Head of caudate nucleus (tissue), 42 donors: ENCODE measurements at places on chromosomes 16 and 17.

GRCh38 chr16:17296431-17296830, 174.3 kb downstream of the XYLT1 start:
- no peak for DNase-seq

DNA sequence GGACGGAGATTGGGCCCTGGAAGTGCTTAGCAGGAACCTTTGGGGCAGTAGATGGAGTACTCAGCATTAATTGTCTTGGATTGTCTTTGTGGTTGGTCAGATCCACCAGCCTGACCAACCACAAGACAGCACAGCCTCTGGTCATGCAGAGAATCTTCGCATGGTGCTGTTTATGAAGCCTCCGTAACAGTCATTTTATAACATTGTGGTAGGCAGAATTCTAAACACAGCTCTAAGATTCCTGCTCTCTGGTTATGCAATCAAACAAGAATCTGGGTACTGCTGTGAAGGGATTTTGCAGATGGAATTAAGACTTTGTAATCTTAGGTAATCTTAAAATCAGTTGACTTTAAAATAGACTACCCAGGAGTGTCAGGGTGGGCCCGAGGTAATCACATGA, 312.2 kb upstream of the GOT2 start:
- DNase-seq, result no peak

GRCh38 chr16:12403746-12404658, 399.7 kb downstream of the CPPED1 start:
- no peak for DNase-seq

DNA sequence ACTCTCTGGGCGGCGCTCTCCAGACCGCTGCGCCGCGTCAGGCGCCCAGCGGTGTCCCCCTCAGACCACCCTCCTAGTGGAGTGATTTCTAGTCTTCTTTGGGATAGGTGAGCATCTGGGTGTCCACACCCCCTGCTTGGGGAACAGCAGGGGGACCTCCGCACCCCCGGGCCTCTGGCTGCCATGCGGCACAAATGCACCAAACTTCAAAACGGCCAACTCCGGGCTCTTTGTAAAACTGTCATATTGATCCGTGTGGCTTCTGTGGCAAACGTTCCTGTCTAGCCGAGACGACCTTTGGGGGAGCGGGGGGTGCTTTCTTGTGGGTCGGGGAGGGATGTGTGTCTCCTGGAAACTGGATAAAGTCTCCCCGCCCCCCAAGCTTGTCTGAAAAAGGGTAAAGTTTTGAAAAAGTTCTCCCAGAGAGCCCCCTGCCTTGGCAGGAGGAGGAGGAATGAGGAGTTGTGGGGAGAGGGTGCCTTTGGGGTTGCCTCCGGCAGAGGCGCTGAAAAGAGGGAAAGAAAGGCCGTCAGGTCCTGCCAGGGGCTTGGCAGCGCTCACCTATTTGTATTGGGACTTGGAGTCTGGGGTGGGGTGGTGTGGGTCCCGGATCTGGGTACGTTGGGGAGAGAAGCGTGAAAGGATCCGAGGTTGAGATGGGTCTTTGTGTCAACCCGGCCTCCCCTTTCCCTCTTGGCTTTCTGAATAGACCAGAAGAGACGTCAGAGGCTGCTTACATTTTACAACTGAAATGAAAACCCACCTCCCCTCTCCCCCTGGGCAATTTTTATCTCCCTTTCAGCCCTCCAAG, 2.2 kb upstream of the CHD3 start:
- no peak for DNase-seq

DNA sequence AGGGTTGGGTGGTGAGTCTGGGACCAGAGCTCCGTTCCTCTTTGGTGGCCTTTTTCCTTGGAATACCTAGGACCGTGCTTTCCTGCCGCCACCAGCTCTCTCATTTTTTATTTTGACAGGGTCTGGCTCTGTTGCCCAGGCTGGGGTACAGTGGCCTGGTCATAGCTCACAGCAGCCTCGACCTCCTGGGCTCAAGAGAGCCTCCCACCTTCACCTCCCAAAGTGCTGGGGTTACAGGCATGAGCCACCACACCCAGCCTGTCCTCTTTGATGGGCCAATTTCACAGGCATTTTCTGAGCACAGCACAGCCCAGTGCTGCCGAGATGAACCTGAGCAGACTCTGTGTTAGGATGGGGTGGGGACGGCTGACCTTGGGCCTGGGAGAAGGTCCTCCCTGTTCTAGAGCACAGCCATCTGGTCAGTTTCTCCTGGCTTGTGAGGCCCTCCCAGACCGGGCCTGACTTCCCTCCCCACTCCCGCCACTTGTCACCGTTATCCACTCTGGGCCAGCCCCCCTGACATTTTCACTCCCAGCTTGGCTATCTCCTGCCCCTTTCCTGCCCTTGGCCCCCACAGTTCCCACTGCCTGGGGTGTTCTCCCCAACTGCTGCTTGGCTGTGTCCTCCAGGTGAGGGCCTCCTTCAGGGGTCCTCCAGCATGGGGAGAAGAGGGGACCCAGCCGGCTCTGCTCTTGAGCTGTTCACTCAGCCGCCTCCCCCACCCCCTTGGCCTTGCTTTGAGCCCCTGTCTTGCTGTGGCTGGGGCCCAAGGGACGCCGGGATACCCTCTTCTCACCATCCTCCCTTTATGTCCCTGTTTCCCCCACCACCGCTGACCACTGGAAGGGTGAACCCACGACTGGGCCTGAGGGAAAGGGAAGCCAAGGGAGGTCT, 5.0 kb downstream of the ADCY7 start:
- no peak for DNase-seq

DNA sequence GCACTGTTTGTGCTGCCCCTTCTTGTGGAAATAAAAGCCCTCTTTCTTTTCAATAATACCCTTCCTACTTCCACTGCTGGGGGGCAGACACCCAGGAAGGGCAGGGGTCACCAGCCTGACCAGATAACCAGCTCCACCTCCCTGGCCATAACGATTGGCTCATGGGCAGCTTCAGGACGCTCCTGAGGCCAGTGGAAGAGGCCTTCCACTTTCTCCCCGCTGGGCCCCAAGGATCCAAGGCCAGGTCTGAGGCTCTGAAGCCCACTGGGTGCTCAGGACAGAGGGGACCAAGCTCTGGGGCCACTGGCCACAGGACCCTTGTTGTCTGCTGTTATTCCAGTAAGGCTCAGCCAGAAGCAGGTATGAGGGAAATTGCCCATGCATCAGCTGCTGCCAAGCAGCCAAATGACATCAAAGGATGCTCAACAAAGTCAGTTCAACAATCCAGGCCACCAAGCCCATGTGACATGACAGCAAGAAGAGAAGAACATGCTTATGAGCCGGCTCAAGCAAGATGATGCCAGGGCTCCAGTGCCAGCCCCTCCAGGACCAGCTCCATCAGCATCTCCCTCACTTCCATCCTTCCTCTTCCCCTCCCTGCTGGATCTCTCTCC, 238.8 kb downstream of the ZNF423 start:
- DNase-seq, result no peak
